ENCODE measurements at places on chromosomes 4 and X. TPM values are rescaled to one million over a fixed set of nuclear protein-coding genes. Genes with fewer than 3 reads are reported as not detected.

Gene RRH
- total RNA-seq = 0.27 TPM

Gene TMEM129
- 25.6 TPM for total RNA-seq

Gene FAAH2
- 1.1 TPM for total RNA-seq

Gene TMEM255A
- not detected for total RNA-seq

Gene MAGEC3
- total RNA-seq = not detected

Gene POU4F2
- total RNA-seq = not detected

Gene SYTL5
- not detected for total RNA-seq

Gene H2BW2
- total RNA-seq = 0.08 TPM

Gene FAM149A
- 0.70 TPM for total RNA-seq

Gene SSX4B
- total RNA-seq = not detected

Gene LUZP4
- not detected for total RNA-seq

Gene NPY2R
- not detected for total RNA-seq

Gene HERC6
- 1.8 TPM for total RNA-seq

Gene FGF5
- not detected for total RNA-seq

Gene ADH7
- not detected for total RNA-seq

Gene MXRA5
- total RNA-seq = not detected

Gene GPR34
- total RNA-seq = 1.0 TPM

Gene GASK1B
- total RNA-seq = not detected

Gene VCX3B
- total RNA-seq = not detected

Gene PLP1
- total RNA-seq = not detected

Gene AFP
- total RNA-seq = not detected

Gene RTL5
- total RNA-seq = 0.44 TPM

Gene GC
- total RNA-seq = not detected

Data from activated CD8-positive, alpha-beta memory T cell treated with anti-CD3 and anti-CD28 coated beads for 36 hours (primary cell).